ENCODE measurements at places on chromosomes 1 and 21. TPM values are rescaled to one million over a fixed set of nuclear protein-coding genes. Genes with fewer than 3 reads are reported as not detected.

IL24 gene
- polyA plus RNA-seq, result 0.23 TPM

TRIM45 gene
- polyA plus RNA-seq, result 29.5 TPM

SPRR5 gene
- not detected for polyA plus RNA-seq

CFHR5 gene
- not detected for polyA plus RNA-seq

- DNase-seq, result no peak
These were observed 8.6 kb upstream of the PTAFR start for GRCh38 chr1:28185071-28185470.

- peak; percentile 53 for DNase-seq
These were observed 43.2 kb downstream of the GJA5 start for GRCh38 chr1:147717051-147717705.

- no peak for DNase-seq
These were observed 22.6 kb upstream of the FAM89A start for GRCh38 chr1:231062500-231063270.

DNA sequence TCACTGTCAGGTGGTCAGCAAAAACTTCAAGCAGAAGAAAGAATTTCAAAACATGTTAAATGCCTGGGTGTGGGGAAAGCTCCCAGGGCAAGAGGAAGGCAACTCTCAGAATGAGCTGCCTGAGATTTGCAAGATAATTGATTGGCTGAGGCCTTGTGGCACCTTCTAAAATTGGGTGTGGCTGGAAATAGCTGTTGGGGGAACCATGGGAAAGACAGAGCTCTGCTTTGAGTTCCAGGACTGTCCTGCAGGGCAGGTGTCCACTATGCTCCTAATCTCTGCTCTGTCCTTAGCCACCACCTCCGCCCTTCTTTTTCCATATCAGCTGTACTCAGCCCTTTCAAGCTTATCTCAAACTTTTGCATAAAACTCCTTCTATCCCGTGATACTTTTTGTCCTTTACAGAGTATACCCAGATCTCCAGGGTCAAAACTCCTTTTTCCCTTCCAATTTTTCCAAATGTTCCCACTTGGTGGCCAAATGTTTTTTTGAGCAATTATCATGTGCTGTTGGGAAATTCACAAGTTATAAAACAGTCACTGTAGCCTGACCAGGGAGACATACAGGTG, 23.8 kb upstream of the PPP2R5A start:
- no peak for DNase-seq

DNA sequence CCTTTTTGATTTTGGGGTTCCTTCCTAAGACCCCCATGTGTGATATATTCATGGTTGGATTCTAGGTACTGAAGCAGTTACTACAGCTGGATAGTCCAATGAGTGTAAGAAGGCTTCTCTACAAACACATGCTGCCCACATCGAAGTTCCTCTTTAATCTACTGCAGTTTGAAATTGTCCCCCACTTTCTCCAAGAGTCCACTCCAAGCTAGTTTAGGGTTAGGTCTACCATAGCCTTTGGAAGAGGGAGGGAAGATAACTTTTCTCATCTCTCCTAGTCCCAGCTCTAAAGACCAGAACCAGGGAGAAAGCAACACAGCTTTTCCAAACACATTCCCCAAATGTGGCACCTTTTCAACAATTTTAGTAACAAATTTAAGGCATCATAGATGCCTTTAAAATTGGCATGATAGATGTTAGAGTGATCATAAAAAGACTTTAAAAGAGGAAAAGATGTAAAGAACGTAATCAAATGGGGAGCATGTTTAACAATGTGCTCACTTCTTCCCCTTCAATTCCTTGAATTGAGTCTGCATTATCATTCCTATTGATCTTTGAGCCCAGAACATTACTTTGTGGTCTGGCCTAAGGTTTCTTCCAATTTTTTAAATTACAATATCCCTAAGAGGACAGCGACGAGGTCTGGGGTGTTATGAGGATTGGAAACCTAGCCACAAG, 1.0 kb upstream of the EXO1 start:
- no peak for DNase-seq

IVL gene
- 0.23 TPM for polyA plus RNA-seq

DNA sequence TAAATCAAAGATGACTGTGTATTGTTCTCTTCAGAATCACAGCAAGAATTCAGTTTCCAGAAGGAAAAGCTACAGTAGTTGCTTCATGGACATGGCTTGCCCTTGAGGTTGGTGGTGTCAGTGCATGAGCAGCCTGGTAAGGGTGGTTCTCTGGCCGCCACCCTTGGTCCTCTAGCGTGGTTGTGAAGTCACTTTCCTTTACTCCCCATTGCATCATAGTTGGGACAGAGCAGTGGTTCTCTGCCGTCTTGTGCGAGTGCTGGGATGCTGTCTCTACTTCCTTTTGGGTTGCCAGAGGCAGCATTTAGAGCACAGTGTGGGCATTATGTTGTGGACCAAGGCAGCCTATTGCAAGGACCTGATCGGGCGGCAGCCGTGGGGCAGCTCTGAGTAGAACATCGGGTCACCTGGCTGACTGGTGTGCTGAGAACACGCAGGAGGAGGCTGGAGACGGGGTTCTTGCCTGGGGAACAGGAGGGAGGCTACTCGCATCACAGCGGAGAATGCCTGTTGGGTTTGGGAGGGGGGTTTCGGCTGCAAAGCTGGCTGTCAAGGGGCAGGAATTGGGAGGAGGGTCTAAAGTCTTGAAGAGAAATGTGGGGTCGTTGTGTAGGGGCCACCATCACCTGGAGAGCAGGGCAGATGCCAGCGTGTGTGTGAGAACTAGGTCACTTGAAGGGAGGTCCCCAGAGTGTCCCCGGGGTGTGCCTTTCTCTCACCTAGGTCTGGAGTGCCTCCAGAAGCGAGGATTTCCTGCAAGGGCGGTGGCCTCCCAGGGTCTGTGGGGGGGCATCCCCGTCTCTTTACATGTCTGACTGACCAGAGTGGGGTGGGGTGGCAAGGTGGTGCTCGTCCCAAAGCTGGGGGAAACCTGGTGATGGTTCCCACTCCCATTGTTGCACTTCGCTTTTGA, 6.3 kb downstream of the ARF1 start:
- DNase-seq, result no peak

DNA sequence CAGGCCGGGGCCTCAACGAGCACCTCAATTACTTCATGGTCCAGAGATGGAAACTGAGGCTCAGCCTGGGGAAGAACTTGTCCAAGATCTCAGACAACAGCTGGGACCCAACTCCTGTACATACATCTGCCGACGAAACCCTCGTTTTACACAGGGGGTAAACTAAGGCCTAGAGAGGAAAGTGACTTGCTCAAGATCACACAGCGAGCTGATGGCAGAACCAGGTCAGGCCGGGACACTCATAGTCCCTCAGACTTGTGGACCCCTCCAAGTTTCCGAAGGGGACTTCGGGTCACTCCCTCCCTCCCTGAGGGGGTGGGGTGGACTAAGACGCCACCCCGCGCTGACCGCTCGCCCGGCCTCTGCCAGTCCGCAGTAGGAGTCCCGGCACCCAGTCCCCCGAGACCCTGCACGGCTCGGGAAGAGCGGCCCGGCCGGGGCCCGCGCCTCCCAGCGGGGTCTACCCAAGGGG, 430 bp downstream of the WASF2 start:
- DNase-seq, result peak; percentile 40

GRCh38 chr1:39799770-39800470, 11.3 kb upstream of the BMP8B start:
- DNase-seq, result peak; percentile 11

SH3GLB1 gene
- polyA plus RNA-seq, result 88.2 TPM

DNA sequence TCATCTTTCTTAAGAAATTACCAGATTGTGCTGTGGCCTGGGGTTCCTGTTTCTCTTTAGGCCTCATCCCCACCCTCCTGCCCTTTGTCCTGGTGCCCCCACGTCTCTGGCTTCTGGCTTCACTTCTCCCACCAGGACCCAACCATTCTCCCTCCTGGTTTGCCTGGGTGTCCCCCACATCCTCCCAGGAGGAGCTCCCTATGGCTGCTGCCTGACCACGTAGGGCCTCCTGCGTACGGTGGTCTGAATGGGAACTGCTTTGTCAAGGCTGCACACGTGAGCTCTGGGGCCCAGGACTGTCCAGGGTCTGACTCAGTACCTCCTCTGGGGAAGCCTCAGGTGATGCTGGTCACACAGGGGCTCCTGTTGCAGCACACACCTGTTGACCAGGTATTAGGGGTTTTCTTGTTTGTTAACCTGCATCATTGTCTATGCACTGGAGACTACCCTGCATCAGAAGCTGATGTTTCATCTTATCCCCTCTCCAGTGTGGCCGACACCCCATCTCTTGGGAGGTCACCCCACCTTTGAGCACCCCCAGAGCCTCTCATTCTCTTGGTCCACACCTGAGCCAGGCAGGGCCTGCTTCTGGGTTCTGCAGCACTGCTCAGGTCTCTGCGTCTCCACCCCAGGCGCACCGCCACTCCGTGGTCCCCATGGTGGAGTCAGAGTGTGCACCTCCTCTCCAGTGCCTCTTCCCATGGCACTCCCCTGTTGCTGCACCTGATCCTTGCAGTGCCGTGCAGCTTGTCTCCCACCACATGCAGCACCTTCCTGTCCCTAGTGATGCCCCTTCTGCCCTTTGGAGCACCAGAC, 65.8 kb downstream of the S100B start:
- DNase-seq, result no peak

GRCh38 chr1:27522432-27523336, 32.7 kb upstream of the WASF2 start:
- DNase-seq, result peak; percentile 59
